Stimulated activated CD4-positive, alpha-beta T cell treated with anti-CD3 and anti-CD28 coated beads, Interleukin-12 subunit alpha, Interleukin-12 subunit beta, amount 100 ng/mL, for 4 hours (primary cell): ENCODE measurements at places on chromosomes 5 and 9.

DNA sequence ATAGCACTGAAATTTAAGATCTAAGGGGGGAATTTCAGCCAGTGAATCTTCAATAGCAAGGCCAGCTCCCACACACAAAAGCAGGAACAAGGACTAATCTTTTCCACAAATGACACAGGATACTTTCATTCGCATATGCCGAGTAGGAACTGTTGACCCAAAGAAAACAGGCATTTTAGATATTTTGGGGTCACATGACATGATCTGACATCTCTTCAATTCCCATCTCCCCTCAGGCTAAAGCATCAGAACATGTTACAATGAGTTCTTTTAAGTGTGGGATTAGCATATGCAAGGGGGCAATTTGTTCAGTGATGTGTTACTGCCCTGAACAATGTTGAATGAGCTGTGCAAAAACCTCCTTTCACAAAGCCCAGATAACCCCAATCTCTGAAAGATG lies 68.2 kb downstream of the TLE1 start:
- DNase-seq: no peak

DNA sequence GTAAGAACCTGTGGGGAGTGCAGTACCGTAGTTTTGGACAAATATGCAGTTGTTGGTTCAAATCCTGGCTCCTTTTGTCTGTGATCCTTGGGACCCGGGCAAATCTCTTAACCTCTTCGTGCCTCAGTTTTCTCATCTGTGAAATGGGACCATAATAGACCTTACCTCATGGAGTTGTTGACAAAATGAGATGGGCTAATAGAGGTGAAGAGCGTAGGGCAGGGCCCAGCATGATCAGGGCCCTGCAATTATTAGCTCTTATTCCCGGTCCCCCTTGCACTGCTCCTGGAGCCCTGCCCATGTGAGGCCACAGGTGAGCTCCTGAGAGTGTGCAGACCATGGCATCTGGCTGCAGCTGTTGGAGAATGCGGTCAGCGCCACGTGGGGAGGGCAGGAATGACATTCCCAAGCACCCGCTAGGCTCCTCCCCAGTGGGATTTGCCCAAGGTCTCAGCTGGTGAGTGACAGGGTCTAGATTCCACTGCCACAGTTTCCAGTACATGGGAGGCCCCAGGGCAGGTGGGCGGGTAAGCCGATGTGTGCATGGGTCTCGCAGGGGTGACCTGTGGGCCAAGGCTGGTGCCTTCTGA lies 41.0 kb downstream of the NEK6 start:
- no peak for DNase-seq

- no peak for DNase-seq
These were observed 69.6 kb upstream of the LRRTM2 start for GRCh38 chr5:138944527-138945322.

- DNase-seq: no peak
These were observed 47.6 kb upstream of the PPP1R2B start for GRCh38 chr5:156802501-156802900.

- DNase-seq: no peak
These were observed 278.3 kb upstream of the PTGER4 start for GRCh38 chr5:40401284-40402006.

DNA sequence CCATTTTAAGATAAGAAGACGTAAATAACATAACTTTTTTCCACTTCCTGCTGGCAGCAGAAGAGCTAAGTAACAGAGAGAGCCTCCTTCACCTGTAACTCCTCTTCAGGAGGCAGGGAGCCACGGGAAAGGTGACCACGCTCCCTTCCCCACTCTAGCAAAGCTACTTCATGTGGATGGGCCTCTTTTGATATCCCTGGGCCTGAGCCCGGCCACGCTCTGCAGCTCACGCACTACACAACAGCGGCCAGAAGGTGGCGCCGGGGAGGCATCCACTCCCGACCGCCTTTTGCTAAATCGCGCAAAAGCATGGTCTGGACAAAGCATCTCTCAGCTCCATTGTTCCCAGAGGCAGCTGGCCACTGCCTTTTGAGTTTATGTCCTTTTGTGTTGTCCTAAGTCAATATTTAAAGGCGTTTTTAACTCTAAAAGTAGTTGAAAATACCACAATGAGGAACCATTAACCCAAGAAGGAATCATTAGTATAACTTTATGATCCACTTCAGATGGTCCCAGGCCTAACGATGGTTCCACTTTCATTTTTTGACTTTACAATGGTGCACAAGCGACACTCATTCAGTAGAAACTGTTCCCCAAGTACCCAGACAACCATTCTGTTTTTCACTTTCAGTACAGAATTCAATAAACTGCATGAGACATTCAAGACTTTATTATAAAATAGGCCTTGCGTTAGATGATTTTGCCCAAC lies 23.6 kb downstream of the CMBL start:
- DNase-seq: peak; percentile 80

DNA sequence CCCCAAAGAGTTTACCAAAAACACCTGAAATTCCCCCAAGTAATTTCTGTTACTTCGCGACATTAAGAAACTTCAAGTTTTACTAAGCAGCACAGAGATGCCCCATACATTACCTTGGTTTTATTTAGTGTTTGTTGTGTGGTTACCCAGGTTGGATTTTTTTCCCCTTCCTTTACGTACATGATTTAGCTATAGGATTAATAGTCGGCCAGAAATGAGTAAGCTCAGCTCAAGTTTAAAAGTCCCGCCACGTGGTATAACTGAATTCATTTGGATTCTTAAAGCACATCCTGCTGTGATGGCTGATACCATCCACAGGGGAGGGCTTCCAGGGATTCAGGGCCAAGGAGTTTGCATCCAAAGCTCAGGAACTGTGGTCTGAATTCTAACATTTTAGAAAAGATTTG lies 75.9 kb downstream of the DAP start:
- DNase-seq: no peak

- no peak for DNase-seq
These were observed 220 bp downstream of the NOTCH1 start for GRCh38 chr9:136545692-136545964.

GRCh38 chr9:106891286-106891685 lies 28.3 kb downstream of the ZNF462 start:
- DNase-seq: no peak

DNA sequence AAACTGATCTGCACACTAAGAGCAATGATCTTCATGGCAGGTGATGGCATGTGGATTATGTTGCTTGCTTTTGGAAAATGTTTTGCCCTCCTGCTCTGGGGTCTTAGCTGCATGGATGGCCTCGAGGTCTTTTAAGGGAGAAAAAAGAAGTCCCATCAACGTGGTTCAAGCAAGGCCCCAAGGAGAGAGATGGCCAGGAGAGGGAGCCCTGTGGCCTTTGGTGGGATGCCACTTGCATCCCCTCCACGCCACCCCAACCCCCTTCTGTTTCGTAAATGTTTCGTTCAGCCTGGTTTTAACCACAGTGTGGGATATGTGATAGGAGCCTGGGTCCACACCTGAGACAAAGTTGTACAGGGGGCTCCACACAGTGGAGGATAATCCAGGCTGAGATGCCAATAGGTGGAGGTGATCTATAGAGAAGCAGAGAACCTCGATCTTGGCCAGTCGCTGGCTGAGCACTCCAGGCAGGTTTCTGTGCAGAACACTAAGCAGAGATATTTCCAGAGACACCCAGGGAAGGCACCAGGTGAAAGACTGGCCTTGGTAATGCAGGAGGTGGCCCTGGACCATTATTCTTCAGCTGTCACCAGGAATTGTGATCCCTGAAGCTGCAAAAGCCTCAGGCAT lies 25.8 kb upstream of the FRRS1L start:
- no peak for DNase-seq

DNA sequence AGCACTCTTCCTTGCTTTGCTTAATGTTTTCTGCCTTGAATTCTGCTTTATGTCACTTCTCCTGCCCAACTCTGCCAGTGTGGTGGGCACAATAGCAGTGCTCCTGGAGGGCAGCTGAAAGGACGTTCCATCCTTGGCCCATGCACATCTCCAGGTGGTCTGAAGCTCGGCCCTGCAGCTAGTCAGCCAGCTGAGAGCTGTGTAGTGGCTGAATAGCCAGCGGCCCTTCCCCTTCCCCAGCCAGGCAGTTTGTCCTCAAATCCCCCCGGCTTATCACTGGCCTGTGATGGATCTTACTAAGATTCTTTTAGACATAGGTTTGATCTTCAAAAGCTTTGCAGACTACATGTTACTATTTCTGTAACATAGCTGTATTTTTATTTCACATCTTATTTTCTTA lies 42.7 kb upstream of the ANGPTL2 start:
- DNase-seq: no peak
